ENCODE measurements at places on chromosomes 16 and 17.

- DNase-seq: no peak
These were observed 40.4 kb upstream of the SLFN13 start for GRCh38 chr17:35488991-35489390.

GRCh38 chr17:69949496-69949895 lies 125.5 kb upstream of the KCNJ16 start:
- DNase-seq: no peak

- no peak for DNase-seq
These were observed 41.5 kb downstream of the NF1 start for GRCh38 chr17:31136319-31136718.

DNA sequence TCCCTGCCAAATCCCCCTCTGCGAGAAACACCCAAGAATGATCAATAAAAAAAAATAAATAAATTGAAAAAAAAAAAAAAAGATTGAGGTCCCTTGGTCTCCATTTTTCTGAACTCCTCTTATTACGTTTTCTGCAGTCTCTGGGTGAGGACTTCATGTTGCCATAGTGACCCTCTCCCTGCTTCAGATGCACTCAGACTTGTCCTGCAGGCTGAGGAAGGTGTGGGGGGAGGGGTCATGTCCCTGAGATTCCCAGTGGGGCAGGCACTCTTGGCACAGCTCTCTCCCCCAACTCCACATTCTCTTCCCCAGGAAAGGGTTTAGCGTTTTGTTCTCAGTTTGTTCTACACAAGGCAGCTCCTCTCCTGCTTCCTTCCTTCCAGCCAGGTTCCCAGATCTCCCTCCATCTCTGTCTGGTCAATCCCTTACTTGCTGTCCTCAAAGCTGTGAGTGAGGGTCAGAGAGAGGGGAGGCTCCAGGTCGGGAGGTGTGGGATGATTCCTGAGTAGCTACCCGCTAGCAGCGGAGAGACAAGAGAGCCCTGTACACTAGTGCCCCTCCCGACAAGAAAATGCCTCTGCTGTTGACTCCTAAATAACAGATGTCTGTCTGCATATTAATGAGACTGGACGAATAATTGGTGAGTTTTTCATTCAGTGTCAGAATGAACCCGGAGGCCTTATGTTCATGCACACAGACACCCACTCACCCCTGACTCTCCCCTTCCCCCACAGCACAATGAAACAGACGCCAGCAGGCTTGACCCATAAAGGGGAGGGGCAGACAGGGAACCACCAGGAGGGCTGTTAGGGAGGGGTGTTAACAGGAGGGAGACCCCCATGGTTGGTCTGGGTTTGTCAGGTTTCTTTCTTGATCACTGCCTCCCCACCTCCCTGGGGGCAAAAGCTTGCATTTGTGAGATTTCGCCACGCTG lies 9.2 kb downstream of the RND2 start:
- DNase-seq: no peak

GRCh38 chr16:24150282-24150681 lies 105.9 kb upstream of the CACNG3 start:
- no peak for DNase-seq

DNA sequence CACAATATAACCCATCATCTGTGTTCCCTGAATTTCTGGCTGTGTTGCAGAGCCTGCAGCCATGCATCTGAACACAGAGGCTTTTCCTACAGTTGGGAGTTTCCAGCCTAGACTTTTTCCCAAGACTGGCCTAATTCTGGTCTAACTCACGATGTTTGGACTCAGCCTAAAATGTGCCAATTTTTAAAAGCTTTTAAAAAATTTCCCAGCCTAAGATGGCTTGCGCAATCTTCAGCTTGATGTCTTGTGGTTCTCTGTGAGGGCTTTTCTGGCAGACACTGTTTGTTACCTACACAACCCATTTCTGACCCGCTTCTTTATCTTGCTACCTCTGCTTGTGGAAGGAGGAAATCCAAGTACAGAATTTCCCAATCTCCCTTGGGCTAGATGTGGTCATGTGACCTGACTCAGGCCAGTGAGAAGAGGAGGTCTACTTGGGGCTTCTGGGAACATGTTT lies 72.7 kb upstream of the GAS7 start:
- DNase-seq: no peak

GRCh38 chr17:4998027-4998731 lies 429 bp downstream of the KIF1C start:
- DNase-seq: no peak

GRCh38 chr17:83012200-83012785 lies 67.1 kb upstream of the METRNL start:
- no peak for DNase-seq

DNA sequence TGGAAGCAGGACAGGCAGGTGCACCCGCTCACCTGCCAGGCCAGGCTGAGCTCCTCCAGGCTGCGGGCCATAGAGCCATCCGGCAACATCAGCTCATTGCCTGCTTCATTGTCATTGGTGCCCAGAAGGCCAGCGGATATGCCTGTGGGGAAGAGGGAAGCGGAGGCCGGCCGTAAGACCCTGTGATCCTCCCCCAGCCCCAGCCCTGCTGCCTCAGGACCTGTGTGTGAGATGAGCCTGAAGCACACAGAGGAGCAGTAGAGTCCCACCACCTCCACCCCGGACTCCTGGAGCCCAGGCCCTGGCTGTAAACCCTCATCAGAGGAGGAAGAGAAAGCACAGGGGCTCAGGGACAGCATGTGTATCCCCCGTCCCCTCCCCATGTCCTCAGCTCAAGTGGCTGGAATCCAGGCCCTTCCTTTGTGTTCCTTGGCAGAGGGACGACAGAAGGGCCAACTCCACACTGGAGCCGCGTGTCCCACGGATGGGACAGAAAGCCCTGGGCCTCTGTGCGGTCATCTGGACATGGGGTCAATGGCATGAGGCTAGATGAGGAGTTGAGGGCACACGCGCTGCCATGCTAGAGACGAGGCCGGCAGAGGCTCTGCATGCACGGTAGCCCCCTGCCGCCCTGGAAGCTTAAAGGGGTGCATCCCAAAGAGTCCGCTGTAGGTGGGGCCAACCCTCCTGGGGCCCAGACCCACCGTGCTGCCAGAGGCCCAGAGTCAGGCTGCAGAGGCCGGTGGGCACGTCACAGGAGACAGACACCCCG lies 39.1 kb downstream of the RMI2 start:
- no peak for DNase-seq
